Bronchial epithelial cell (primary cell): ENCODE measurements at places on chromosomes 3 and 15.

GRCh38 chr3:175102161-175102560 lies 243.0 kb downstream of the NAALADL2 start:
- DNase-seq, result no peak

DNA sequence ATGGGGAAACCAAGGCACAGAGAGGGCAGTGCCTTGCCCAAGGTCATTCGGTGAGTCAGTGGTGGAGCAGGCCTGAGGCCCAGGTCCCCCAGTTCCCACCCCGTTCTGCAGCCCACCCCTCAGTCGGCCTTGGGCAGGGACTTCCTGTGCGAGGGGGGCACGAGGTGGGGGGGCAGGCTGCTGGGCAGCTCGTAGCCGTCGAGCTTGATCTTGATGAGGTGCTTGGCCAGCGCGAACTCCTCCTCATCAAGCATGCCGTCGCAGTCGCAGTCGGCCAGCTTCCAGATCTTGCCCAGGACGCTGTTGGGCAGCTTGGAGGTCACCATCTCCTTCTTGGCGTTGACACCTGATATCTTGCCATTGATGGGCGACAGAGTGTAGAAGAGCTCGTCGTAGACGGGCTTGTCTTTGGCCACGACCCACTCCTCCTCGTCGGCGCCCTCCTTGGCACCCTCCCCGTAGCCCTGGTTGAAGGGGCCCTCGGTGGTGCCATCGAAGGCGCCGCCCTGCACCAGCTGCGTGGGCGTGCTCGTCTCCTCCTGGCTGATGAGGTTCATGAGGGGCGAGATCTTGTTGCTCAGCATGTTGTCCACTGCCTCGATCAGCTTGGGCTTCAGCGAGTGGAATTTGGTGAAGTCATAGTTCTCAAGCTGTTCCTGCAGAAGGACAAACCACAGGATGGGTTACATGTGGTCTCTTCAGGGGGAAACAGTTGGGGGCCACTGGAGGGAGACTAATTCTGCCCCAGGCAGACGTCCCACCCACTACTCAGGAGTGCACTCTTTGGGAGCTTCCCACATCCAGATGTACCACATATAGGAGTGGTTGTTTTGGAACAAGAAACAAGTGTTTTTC lies 6.9 kb upstream of the SPTBN5 start:
- no peak for DNase-seq

- DNase-seq, result no peak
These were observed 10.9 kb downstream of the CCR5AS start for GRCh38 chr3:46395766-46396530.

- peak; percentile 61 for DNase-seq
These were observed 120.0 kb downstream of the TMCO5A start for GRCh38 chr15:38054488-38054887.

- DNase-seq, result no peak
These were observed 105.4 kb downstream of the MEGF11 start for GRCh38 chr15:66148187-66148586.

DNA sequence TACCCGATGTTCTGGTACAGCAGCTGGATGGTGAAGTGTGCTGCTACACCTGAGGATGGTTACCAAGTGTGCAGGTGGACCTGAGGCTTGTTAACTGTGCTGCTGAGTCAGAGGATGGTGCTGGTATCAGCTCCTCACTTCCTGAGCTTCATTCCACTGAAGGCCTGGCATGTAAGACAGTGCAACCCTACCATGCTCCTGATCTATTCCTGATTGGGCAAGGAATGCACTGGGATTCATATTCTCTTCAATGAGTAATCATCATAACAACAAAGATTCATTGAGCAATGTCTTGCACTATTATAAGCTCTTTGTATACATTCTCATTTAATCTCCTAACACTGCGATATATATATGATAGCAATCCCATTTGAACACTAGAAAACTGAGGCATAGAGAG lies 62.9 kb upstream of the THSD4 start:
- peak; percentile 98 for DNase-seq

GRCh38 chr3:184626923-184627322 lies 65.3 kb downstream of the EPHB3 start:
- DNase-seq, result no peak

GRCh38 chr15:85563328-85563727 lies 182.9 kb downstream of the AKAP13 start:
- no peak for DNase-seq

- DNase-seq, result no peak
These were observed 30.4 kb downstream of the GASK1A start for GRCh38 chr3:43009547-43009946.

DNA sequence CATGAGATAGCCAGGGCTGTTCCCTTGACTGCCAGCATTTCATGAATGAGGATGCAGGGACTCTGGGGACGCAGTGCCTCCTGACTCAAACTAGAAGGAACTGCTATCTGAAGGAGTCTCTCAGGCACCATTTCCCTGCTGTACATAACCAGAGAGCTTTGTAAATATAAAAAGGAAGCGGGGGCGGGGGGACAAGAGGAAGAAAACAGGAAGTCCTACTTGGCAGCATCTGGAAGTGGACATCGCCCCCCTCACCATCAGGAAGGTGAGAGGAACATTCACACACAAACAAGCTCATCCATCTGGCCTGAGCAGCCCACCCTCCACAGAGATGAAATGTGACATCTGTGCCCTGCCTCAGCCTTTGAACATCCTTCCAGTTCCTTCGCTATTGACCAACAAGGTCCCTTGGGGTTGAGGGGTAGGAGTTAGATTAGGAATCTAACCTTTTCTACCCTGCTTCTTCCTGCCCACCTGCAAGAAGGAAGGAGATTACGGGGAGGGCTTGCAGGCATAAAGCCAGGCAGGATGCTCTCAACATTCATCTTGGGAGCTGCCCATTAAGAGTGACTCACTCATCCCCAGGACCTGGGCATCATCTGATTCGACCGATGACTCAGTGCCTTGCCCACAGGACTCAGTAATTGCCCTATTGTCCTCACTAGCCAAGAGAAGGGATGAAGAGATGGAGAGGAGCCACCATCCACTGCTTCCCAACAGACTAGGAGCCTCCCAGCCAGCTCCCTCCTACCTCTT lies 31.9 kb downstream of the SH3BP5 start:
- DNase-seq, result peak; percentile 92

GRCh38 chr15:96011136-96011535 lies 319.4 kb upstream of the NR2F2 start:
- no peak for DNase-seq

DNA sequence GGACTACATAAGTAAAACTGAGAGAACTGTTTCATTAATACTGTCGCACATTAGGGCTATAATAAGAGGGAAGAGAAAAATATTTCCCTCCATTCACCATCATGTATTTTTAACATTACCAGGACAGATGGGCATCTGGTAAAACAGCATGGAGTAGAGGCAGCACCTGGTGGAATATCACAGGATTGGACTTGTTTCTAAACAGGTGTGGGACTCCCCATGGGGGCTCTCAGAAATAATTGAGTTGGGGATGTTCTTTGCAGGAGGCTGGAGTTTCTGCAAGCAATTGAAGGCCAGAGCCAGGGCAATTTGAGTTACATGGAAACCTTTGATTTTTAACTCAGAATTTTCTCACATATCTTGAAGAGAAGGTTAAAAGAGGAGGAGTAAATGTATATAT lies 8.4 kb upstream of the MINDY2 start:
- DNase-seq, result no peak

DNA sequence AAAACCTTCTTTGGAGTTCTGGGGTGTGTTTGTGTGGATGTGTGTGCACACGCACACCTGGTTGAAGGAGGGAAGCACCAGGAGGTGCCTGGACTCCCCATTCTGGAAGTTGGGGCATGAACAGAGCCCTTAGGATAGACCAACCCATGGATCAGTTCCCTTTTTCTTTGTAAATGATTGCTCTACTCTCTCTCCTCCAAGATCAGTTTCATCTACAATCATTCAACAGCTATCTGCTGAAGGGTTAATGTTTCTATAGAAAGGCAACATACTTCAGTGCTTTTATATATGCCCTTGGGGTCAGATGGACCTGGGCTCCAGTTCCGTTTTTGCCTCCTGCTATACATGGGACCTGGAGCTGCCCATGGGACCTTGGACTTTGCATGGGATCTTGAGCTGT lies 352.1 kb upstream of the CFAP20DC start:
- DNase-seq, result no peak

DNA sequence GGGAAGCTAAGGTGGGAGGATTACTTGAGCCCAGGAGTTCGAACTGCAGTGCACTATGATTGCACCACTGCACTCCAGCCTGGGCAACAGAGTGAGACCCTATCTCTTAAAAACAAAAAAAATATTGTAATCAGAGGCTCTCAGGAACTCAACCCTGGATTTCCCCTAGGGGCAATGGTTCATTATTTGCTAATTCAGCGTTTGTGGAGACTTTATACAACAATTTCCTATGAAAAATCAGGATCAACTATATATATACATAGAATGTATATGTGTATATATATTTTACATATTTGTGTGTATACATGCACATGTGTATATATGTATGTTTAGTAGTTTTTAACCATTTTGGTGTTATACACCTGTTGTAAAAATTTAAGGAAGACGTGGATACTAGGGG lies 463.1 kb downstream of the FHIT start:
- DNase-seq, result no peak

- no peak for DNase-seq
These were observed 190.1 kb downstream of the IL5RA start for GRCh38 chr3:2920103-2920502.

GRCh38 chr3:187955587-187955952 lies 198.4 kb upstream of the LPP start:
- DNase-seq, result no peak

- DNase-seq, result no peak
These were observed 109.9 kb downstream of the PDCD6IP start for GRCh38 chr3:33908250-33908851.

- no peak for DNase-seq
These were observed 1455.9 kb downstream of the SI start for GRCh38 chr3:163622384-163622783.

DNA sequence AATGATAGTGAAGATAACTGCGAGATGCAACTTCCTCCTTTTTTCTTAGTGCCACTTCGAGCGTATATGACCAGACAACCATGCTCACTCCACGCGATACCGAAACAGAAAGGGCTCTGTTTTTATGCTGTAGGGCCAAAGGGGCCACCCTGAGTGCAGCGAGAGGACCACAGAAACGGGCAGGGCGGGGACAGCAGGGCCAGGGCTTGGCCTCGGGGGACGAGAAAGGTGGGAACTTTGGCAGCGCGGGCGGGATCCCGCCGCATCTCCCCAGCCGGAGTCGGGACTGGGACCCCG lies 483 bp downstream of the VPS13C start:
- DNase-seq, result no peak

GRCh38 chr15:92781925-92782453 lies 118.1 kb upstream of the CHD2 start:
- DNase-seq, result no peak

DNA sequence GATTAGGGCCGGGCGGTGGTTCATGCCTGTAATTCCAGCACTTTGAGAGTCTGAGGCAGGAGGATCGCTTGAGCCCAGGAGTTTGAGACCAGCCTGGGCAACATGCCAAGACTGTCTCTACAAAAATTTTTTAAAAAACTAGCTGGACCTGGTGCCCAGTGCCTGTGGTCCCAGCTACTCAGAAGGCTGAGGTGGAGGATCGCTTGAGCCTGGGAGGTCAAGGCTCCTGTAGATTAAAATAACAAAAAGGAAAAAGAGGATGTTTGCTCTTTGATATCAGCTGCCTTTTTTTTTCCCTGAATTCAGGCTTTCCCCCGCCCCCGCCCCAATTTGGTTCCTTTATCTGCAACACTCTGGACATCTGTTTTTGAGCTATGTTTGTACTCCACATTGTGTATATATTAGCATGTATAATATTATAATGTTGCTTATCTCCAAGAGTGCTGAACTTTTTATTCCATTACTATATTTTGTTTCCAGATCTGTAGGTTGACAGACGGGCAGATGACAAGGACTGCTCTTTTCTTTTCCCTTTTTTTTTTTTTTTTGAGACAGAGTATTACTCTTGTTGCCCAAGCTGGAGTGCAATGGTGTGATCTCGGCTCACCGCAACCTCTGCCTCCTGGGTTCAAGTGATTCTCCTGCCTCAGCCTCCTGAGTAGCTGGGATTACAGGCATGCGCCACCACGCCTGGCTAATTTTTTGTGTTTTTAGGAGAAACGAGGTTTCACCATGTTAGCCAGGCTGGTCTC lies 4.6 kb downstream of the SNAP23 start:
- no peak for DNase-seq

DNA sequence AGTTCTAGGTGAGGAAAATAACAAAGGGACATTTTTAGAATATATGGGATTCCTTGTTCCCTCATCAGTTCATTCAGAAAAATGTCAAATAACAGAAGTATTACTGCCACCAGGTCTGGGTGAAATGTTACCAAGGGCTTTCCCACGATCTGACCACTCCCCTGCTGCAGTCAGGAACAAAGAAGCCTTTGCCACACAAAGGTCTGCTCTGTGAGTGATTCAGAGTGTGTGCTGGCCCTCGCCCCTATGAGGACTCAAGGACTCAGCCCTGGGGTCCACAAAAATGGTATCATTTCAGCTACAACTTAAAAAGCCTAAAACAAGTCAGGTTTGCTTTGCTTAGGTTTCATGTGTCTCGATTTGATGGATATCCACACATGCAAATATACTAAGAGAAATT lies 5.0 kb downstream of the MKRN3 start:
- DNase-seq, result no peak

- no peak for DNase-seq
These were observed 3.6 kb downstream of the ADAMTSL3 start for GRCh38 chr15:83657549-83657948.

DNA sequence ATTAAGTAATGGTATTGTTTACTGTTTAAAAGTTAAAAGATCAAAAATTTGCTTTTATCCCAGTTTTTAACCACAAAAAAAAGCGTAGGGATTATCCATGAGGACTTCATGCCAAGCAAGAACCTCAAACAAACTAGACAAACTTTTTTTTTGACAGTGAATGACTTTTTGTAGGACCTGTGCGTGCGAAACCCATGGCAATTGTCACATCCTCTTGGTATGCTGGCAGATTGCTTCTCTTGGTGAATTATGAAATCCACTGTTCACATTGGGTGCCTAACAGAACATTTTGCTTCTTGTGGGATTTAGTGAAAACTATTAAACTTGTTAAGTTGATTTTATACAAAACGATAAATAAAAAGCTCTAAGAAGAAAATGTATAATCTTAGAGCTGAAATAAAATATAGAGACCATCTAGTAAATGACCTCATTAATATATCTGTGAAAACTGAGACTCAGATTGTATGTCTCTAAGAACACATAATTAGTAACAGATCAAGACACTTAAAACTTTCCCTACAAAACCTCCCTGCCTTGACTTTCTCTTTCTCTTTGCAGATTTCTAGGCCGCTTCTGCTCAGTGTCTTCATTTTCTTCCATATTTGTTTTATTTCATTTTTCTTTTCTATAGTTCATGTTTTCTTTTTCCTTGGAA lies 87.3 kb upstream of the CGNL1 start:
- DNase-seq, result no peak
